ENCODE measurements at places on chromosomes 4 and X.

DNA sequence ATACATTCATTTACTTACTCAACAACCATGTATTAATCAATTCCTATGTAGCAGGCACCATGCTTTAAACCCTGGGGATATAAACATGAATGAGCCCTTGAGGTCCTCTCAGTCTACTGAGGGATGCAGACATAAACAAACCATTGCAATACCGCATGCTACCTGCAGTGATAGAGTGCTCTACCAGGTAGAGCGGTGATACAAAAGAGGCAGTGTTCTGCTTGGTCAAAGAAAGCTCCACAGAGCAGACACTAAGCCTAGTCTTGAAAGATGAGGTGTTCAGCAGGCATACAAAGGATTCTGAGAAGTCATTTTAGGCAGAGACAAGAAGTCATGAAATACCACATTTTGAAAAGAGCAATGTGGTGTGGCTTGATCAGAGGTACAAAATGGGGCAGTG is 26.9 kb upstream of the AMOT start:
- no peak for DNase-seq

DNA sequence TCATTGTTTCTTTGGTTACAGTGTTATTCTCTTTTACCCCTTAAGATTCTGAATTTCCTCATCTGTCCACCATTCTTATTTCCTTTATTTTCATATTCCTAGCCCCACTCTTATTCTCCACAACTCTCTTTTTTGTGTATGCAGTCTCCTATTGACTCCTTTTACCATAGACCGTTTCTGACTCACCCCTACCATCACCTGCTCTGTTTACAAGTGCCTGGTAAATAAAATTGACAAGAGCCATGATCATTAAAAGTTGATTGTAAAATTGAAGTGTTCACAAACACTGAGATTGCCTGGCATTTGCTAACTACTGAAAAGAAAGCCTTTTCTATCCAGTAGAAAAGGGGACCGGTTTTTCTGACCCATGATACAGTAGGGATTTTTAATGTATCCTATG is 54.4 kb downstream of the MRPL1 start:
- no peak for DNase-seq

GRCh38 chrX:93875621-93876282 is 201.7 kb downstream of the FAM133A start:
- DNase-seq: no peak

DNA sequence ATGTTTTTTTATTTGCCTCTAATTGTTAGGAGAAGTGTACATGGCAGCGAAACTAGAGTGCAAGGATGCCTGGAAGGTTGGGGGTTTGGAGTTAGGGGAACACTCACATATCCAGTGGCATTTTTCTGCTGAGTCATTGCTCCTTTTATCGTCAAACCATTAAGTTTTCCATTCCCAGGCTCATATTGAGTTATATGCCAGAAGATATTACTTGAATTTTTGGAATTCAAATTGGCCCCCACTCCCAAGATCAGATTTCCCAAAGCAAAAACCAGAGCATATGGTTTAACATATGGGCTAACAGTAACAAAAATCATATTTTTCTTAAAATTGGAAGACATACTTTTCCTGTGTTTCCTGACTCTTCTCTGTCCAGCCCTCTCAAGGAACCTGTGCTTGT is 152.7 kb downstream of the FSTL5 start:
- DNase-seq: no peak

DNA sequence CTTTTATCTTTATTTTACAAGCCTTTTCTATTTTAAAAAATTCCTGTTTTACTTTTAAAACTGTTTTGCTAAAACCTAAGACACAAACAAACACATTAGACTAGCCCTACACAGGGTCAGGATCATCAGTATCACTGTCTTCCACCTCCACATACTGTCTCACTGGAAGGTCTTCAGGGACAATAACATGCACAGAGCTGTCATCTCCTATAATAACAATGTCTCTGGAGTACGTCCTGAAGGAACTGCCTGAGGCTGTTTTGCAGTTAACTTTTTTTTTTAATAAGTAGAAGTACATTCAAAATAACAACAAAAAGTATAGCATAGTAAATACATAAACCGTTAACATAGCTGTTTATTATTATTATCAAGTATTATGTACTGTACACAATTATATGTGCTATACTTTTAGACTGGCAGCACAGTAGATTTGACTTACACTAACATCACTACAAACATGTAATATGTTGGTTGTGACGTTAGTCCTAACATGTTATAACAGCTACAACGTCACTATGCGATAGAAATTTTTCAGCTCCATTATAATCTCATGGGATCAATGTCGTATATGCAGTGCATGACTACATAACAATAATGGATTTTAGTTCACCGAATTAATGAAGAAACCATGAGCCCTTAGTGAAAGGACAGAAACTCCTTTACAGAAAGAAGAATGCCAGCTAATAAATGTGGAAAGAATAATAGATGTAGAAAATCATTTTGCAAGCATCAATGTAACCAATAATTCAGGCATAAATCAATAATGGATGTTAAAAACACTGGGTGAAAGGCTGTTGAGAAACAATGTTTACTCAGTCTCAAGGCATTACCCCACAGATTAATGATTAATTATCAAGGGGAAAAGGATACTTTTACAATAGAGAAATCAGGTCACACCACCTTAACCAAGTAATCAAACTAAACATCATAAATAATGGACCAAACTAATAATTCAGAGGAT is 49.2 kb downstream of the FBXW7 start:
- no peak for DNase-seq

GRCh38 chr4:55029821-55030503 is 95.4 kb downstream of the KDR start:
- DNase-seq: no peak
